A673 (cell line): ENCODE measurements at places on chromosomes 3 and 15. TPM values are rescaled to one million over a fixed set of nuclear protein-coding genes. Genes with fewer than 3 reads are reported as not detected.
A peak's percentile ranks its signal among the peaks of the same experiment; 100 is the strongest.

ANO10 gene
- total RNA-seq, result 9.7 and 9.8 TPM in 2 replicates

- no peak for DNase-seq
Measured at GRCh38 chr3:41629072-41629471, 332.8 kb downstream of the ULK4 start.

DNA sequence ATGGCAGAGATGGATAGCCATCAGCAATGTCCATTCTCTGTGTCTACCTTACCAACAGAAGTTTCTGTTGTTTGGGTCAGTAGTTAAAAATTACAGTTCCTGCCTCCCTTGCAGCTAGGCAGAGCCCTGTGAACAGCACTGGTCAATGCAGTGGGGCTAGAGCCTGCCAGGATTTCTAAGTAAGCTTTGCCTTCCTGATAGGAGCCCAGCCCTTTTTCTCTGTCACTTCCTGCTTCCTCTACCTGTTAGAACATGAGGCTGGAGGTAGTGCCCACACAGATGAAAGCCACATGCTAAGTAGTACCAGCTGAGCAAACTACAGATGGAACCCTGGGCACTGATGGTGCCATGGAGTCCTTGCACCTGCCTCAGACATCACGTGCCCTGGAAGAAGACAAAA is 45.0 kb downstream of the MGLL start:
- no peak for DNase-seq

CCR9 gene
- total RNA-seq, result not detected in 2 replicates

DNA sequence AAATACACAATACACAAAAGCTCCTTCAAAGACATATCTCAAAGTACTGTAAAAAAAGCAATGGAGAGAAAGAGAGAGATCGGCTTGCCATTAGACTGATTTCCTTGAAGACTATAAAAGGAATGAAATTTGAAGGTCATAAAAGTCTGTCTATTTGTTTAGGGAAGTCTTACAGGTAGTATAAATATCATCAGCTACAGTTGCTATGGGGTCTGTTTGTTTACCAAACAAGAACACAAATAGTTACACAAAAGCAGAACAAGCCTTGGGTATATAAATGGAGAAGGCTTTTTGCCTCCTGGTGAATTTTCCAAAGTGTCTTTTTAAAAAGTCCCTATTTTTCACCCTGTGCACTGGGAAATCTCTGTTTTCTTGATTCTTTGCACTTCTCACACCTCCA is 552.3 kb downstream of the FOXP1 start:
- DNase-seq, result no peak

GRCh38 chr3:160369784-160370183 is 29.2 kb downstream of the IFT80 start:
- no peak for DNase-seq

- peak; percentile 49 for DNase-seq
Measured at GRCh38 chr3:129184396-129184657, 631 bp upstream of the CNBP start.

TMC3 gene
- not detected in 2 replicates for total RNA-seq

GRCh38 chr3:141881702-141882101 is 5.3 kb downstream of the ATP1B3 start:
- peak; percentile 12 for DNase-seq

CPA3 gene
- total RNA-seq, result not detected in 2 replicates

C3orf52 gene
- total RNA-seq, result 0.73 and 1.0 TPM in 2 replicates

DNA sequence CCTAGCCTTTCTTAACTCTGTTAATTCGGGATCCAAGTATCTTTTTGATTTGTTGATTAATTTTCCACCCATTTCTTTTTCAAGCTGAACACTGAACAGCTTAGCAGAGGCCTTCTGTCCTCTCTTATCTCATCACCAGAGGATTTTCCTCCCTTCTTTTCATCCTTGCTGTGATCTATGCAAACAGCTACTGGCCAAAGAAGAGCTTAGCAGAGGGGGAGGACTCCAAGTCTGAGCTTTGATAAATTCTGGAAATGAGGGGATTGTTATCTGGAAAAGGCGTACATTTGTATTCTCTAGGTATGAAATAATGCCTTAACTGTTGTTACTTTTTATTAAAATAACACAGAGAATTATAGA is 13.4 kb downstream of the DZIP3 start:
- DNase-seq, result no peak
